ENCODE measurements at places on chromosomes 4 and X.
A peak's percentile ranks its signal among the peaks of the same experiment; 100 is the strongest.

DNA sequence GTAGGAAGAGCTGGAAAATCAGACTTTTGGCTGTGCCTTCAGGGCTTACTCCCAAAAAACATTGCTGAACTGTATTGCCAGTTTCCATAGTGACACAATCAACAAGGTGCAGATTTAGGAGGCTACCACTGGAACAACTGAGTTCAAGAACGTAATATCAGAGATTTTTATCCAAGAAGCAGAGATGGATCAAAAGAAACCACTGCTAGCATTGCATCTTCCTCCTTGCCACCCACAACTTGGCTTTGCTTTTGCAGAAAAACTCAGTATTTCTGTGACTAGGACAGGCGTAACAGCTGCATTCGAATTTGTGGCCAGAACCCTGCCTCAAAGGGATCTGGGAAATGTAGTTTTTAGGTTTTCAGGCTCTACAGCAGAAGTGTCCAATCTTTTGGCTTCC is 27.8 kb upstream of the WDFY3 start:
- peak; percentile 11 for DNase-seq

- DNase-seq: peak; percentile 25
Observed at GRCh38 chr4:26803211-26803861, 57.3 kb upstream of the STIM2 start.

- DNase-seq: peak; percentile 18
Observed at GRCh38 chr4:55758066-55758465, 61.5 kb upstream of the EXOC1L start.

DNA sequence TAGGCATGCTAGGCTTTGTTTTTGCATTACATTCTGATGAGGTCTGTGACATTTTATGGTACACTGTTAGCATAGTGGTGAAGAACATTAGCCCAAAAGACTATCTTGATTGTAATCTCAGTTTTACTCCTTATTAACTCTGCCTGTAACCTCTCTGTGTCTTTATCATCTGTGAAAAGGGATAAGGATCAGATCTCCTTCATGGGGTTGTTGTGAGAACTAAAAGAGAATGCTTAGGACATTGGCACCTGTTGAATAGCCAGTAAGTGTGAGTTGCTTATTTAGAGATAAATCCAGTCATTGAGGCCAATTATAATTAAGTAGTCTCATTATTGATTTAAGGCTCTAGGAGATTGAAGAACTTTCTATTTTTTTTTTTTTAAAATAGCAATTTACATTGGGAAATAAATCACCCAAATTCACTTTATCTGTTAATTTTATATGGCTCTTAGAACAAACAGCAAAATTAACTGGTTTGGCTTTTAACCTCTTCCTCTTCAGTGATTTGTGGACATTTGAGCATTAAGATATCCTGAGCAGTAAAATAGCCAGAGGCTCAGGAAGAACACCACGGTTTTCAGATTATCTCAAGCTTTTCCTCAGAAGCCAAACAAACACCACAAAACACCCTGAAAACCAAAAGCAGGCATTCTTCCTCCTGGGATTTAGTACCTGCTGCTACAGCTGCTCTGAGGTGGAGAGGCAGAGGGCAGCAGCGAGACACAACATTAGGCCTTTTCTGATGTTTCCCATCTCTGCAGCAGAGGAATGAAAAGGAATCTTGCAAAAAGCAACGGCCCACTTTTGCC is 192.9 kb downstream of the ARHGAP10 start:
- peak; percentile 35 for DNase-seq

GRCh38 chr4:1793940-1794808 is 1.1 kb downstream of the FGFR3 start:
- DNase-seq: no peak

DNA sequence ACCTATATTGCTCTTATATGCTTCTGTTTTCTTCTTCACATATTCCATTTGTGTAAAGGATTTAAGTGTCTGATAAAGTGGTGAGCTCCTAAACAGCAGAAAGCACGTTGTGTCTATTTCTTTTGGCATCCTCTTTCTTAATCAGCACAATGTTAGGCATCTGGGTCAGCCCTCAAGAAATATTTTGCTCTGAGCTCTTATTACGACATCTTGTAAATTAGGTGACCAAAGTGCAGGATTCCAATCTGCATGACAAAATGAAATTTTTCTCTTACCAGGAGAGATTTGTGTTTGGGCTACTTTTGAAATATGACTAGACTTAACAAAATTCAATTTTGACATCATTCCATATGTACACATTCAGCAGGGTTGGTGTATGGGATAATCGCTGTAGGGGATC is 210.0 kb upstream of the IGFBP7 start:
- DNase-seq: peak; percentile 36

- DNase-seq: no peak
Observed at GRCh38 chrX:129736491-129736890, 2.3 kb upstream of the XPNPEP2 start.

DNA sequence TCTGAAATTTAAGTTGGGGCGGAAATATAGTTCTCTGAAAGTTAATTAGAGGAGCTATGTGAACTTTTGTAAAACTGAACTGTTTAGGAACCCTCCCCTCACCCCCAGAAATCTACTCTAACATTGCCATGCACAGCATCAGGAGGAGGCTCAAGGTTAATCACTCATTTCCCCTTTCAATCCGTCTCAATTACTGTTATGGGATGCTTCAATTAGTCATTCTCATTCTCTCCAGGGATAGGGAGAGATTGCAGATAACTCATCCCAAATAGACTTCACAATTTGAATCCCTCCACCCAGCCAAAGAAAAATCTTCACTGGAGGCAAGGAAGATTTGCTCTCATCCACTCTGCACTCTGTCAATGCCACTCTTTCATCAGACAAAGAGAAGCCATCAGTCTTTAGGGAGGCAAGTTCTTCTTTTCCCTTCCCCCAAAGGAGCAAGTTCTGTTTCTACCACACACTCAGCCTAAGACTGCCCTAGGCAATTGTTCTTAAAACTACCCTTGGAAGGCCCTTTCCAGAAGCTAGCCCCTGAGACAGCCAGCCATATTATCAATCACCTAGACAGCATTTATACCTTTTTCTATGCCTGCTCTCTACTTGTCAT is 140.4 kb downstream of the SLC10A7 start:
- no peak for DNase-seq

- no peak for DNase-seq
Observed at GRCh38 chr4:159210975-159211374, 108.1 kb downstream of the RAPGEF2 start.

DNA sequence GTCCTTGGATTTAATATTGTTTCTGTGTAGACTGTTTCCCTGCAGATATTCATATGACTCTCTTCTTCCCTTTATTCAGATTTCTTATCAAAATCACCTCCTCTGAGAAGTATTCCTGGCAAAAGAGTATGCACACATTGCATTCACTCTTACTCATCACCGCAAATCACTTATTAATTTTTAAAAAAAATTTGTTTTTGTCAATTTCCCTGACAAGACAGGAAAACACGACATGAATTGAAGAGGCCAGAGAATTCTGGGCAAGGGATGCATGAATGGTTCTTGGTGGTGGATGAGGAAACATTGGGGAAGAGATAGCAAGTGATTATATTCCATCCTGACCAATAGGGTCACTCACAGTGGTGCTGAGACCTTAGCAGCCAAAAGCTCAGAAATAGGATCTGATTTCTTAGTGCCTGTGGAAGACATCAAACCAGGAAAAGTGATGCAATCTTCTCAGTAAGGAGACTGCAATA is 522.5 kb upstream of the AGA start:
- DNase-seq: no peak

DNA sequence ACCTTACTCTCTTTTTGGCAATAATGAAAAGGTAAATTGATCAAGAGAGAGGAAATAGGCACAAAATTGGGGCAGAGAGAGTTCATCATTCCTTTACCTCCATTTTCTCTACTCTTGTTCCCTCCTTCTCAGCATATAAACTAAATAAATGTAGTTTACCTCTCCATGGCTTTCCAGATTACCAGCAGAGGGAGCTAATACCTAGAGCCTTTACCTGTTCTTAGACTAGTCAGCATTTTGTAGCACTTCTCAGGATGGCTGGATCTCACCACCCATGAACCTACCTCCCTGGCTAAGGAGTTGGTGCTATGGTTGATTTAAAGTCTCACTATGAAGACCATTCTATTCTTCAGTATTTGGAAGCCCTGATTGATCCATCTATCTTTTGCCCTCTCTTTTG is 15.7 kb downstream of the OFD1 start:
- DNase-seq: peak; percentile 20

GRCh38 chr4:66693694-66694093 is 851.6 kb downstream of the CENPC start:
- DNase-seq: no peak

- no peak for DNase-seq
Observed at GRCh38 chr4:42391981-42392380, 5.3 kb upstream of the SHISA3 start.

- no peak for DNase-seq
Observed at GRCh38 chrX:4935846-4936245, 1222.4 kb upstream of the PRKX start.

Data from AG10803 (cell line).